ENCODE measurements at places on chromosomes 12 and 14. TPM values are rescaled to one million over a fixed set of nuclear protein-coding genes. Genes with fewer than 3 reads are reported as not detected.

- DNase-seq, result no peak
These were observed 37.4 kb downstream of the RASSF8 start for GRCh38 chr12:25995906-25996305.

DNA sequence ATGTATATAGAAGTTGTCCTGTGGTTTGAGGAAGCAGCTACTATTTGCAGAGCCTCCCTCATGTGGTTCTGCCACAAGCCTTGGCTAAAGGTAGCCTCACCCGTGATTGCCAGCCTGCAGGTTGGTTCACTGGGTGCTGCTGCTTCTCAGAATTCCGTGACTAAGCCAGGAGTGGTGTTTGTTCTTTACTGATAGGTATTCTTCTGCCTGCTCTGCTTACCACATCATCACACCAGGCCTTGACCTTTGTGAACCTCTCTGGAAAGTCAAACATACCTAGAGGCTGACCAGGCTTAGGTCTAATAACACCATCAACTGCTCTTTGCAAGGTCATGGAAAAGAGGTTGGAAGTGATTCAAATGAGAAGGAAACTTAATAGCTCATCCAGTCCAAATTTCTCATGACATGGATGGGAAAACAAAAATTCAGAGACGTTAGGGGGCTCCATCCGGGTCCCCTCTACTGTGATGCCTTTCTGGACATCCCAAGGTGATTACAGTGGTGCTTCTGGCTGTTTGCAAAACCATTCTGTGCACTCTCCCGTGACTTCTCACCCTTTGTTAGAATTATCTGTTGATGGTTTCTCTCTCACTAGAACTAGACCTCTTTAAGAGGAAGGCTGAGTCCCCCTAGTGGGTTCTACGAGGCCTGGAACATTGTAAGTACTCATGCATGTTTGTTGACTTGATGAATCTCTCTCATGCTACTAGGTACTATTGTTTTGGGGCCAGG lies 8.5 kb upstream of the SOCS2 start:
- peak; percentile 47 for DNase-seq

DNA sequence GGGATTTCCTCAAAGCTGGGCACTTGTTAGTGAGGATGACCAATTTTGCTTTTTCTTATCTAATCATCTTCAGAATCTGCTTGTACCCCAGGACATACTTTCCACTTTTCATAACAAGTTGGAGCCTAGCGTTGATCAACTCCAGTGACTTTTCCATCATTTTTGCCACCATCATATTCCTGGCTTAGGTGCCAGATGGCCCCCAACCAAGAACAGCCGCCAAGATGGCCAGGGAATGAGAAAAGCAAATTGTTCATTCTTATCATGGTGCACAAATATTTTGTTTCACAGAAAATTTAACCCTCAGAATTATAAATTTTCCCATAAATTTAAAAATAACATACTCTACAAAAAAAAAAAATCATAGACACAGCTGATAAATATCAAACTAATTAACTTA lies 37.5 kb downstream of the SLC2A13 start:
- DNase-seq, result no peak

PAX9 gene
- polyA plus RNA-seq, result 0.32 TPM

SLC17A8 gene
- polyA plus RNA-seq, result not detected

DNA sequence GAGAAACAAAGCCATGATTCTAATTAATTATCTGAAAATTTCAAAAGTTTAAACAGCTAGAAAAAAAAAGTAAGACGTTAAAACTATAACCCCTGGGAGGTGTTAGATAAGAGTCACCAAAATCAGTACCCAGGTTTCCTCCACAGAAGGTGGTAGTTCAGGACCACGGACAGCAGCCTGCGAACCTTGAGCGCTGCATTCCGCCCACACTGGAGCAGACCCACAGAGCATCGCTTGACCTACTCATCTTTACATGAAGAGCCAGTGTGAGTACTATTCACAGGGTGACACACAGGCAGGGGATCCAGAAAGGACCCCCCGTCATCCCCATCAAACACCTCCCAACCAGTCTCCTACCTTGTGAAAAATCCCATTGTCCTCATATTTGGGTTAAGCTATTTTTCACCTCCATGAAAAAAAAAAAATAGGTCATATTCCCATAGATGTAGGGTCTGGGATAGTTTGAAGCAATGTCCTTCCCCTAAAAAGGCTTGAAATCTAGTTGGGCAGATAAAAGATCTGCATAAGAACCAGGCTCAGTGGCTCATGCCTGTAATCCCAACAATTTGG lies 8.8 kb upstream of the CHGA start:
- peak; percentile 90 for DNase-seq

GRCh38 chr14:63641473-63642228 lies at the start of gene WDR89:
Gene WDR89 (minus strand): TSS chr14:63641871. CDS start chr14:63599942, 41,929 bp downstream.
- peak; percentile 100 for DNase-seq

- no peak for DNase-seq
These were observed 205.2 kb downstream of the SLC41A2 start for GRCh38 chr12:104752881-104753280.

DNA sequence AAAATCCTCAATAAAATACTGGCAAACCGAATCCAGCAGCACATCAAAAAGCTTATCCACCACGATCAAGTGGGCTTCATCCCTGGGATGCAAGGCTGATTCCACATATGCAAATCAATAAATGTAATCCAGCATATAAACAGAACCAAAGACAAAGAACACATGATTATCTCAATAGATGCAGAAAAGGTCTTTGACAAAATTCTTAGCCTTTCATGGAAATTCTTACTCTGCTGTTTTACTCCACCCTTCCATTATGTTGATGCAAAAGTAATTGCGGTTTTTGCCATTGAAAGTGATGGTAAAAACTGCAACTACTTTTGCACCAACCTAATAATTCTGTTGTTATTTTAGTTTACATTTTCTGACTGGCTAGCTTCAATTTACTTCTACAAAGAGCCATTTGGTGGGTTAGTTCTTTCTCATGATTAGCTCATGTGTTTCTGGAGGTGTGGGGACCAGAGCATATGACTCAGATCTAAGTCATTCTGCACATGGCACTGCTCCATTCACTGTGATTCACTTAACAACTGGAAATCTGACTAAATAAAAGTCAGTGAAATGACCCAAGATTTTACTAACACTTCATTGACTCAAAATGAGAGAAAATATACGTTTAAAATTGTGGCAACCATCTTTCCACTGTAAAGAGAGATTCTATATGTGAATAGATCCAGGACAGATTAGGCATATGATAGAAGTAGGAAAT lies 99.9 kb downstream of the TMTC3 start:
- DNase-seq, result peak; percentile 93

GRCh38 chr12:55704824-55705718 lies 2.6 kb downstream of the ITGA7 start:
- no peak for DNase-seq

GRCh38 chr14:68695326-68695768 lies 97.5 kb downstream of the ZFP36L1 start:
- peak; percentile 98 for DNase-seq

DNA sequence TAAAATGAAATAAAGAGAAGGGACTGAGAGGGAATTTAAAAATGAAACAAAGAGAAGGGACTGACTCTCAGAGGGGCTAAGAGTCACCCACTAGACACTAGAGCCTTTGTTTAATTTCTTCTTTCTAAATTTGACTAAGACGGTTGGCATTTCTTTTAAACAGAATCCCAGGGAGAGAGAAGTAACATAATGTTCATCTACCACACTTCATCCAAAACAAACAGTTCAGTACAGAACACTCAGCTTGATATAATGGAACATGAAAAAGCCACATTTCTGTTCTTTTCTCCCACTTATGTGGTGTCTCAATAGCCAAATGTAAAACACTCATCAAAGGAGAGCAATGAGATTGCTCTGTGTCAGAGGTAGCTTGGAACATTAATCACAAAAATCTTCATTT lies 10.1 kb upstream of the NT5DC3 start:
- peak; percentile 46 for DNase-seq

DNA sequence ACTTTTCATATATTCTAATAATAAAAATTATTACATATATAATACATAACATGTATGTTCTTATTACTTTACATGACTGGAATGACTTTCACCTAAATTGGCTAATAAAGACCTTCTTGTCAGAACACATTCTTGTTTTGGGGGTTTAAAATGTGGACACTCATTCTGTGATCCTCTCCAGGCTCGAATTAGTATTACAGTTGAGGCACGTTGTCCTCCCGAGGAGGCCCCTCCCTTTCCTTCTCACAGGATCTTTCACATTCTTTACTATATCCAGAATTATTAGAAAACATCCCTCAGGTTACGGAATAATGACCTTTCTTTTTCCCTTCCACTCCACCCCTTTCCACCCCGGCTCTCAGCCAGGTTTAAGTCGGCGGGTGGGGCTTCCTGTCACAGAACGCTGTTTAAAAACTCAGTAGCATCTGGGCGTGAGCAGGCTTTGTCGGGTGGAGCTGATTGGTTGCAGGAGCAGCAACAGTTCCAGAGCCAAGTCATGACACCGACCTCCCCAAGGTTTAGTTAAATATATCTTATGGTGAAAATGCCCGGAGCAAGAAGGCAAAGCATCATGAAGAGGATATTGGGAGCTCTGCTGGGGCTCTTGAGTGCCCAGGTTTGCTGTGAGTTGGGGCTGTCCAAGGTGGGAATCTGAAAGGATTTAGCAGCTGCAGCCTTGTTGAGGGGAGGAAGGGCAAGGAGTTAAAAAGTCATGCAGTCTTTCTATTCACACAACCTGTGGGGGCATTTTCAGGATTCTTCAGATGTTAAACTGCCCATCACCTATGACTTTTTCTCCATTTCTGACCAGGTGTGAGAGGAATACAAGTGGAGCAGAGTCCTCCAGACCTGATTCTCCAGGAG lies 396.7 kb upstream of the OR4E1 start:
- peak; percentile 6 for DNase-seq

DNA sequence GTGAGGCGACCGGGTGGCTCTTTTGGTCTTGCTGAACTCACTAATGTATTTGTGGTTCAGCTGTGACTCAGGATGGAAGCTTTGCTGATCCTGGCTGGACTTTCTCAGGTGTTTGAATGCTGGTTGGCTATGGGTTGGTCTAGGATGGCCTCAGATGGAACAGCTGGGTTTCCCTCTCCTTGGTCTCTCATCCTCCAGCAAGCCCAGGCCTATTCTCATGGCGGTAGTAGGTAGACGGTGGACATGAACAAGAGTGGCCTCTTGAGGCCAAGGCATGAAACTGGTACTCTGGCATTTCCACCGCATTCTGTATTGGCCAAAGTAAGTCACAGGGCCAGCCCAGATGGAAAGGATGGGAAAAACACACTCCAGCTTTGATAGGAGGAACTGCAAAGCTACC lies 11.8 kb upstream of the POLR3B start:
- peak; percentile 68 for DNase-seq

DNA sequence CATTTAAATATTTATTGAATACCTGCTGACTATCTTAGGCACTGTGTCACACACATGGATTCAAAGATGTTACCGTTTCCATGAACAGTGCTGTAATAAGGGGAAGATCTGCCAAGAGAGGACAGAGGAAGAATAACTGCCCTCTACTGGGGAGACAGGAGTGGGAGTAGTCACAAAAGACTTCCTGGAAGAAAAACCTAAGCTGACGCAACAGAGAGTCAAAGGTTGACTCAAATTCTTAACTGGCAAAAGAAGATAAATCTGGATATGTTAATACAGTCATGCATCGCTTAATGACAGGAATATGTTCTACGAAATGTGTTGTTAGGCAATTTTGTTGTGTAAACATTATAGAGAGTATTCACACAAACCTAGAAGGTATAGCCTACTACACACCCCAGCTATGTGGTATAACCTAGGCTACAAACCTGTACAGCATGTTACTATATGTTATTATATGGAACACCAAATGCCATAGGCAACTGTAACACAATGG lies 51.5 kb downstream of the DCAF5 start:
- no peak for DNase-seq

GRCh38 chr12:12159988-12160387 lies 89.2 kb downstream of the BCL2L14 start:
- peak; percentile 68 for DNase-seq

DNA sequence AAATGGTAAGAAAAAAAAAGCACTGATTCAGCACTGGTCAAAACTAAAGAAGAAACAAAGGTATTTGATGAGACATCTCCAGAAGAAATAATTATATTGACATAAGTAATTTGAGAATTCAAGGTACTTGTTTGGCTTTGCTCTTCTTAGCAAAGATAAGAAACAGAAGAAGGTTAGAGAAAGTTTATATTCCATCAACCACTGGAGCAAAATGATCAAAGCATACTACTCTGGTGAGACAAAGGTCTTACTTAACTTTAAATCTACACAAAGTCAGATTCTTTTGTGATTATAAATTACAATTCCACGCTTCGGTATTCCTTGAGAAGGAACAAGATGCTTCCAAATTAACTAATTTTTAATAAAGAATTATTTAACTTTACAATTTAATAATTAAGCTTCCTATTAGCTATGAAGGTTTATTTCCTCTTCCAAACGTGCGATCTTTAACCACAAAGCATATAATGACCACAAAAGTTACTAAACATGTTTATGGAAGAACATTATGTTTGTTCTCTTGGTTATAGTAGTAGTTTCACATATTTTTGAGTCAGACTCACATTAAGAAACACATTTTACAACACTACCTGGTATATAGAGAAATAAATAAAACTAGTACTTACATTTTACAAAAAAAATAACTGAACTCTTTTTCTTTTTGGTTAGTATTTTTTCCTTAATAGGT lies 53.4 kb downstream of the METTL25 start:
- no peak for DNase-seq

GRCh38 chr12:78181544-78182162 lies 351.0 kb downstream of the NAV3 start:
- peak; percentile 64 for DNase-seq

DNA sequence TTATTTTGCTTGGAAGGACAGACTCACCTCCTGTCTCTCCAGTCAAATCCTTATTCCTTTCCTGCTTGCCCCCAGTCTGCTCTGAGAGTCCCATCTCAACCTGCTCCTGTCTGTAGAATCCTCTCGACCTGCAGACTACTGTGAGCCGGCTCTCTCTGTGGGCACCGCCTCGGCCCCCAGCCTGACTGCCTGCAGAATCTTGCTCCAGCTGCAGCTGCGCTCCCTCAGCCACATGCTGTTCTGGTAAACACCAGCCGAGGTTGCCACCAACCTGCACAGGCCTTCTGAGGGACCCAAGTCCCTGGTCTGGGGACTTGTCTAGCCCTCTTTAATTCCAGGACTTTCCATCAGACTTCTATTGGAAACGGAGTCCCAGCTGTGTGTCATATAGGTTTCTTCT lies 44.8 kb upstream of the PRMT8 start:
- no peak for DNase-seq

ZNF891 gene
- 0.65 TPM for polyA plus RNA-seq

- DNase-seq, result peak; percentile 94
These were observed 3.4 kb downstream of the BMP4 start for GRCh38 chr14:53953002-53953827.

DNA sequence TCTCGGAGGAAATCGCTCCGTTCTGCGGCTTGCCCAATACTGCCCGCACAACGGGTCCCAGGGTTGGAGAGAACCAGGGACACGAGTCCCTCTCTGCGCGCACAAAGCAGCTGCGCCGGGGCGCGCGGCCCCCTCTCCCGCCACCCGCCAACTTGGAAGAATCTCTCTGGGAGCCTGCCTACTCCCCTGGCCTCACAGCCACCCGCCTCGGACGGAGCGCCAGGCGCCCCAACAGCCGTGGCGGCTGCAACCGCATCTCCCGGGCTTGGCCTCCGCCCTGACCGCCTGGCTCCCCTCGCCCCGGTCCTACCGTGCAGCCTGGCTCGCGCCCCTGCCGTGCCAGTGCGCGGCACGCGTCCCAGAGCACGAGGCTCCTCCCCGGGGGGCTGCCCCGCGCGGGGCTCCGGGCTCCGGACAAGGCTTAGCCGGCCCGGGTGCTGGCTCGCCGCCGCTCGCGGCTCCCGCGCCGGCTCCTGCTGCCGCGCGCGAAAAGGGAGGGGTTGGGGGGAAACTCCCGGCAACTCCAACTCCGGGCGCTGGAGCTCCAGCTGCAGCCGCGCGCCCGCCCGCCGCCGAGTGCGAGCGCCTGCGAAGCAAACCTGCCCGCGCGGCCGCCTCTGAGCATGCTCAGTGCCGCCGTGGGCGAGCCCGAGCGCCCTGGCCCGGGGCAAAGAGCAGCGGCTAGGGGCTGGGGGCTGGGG lies at the start of gene STXBP6:
STXBP6 (minus strand) TSS at position 580 of the 701 bp plus-strand sequence. CDS start 75,329 bp downstream, outside the sequence.
- peak; percentile 78 for DNase-seq
